ENCODE measurements at places on chromosomes 1 and 21. TPM values are rescaled to one million over a fixed set of nuclear protein-coding genes. Genes with fewer than 3 reads are reported as not detected.

Gene FBXO44
- total RNA-seq, result 51.2 TPM

Gene SPATA45
- not detected for total RNA-seq

Gene C8B
- total RNA-seq, result not detected

Gene LCA5L
- 3.7 TPM for total RNA-seq

Gene S100A1
- 9.1 TPM for total RNA-seq

Gene PEX14
- 34.7 TPM for total RNA-seq

Gene HEYL
- total RNA-seq, result 51.9 TPM

Gene CYP4A11
- not detected for total RNA-seq

Gene TNFRSF18
- 3.1 TPM for total RNA-seq

Gene VPS72
- total RNA-seq, result 49.4 TPM

Gene PRELP
- total RNA-seq, result 43.2 TPM

Gene SLAMF7
- 0.51 TPM for total RNA-seq

Gene RBBP5
- 15.1 TPM for total RNA-seq

Gene GCSAML
- 1.5 TPM for total RNA-seq

Gene TMPRSS2
- 336 TPM for total RNA-seq

Gene APOBEC4
- not detected for total RNA-seq

All from prostate gland (tissue), 2 donors.